ENCODE measurements at places on chromosomes 12 and 14.

GRCh38 chr14:76546426-76547221, 170.7 kb downstream of the ESRRB start:
- no peak overlapping the region for H3K4me3 ChIP-seq
- no peaks in the 10 kb centered on the region for H3K36me3 ChIP-seq
- H3K27me3 ChIP-seq: peaks cover 8% of the 10 kb centered on the region
- no peaks in the 10 kb centered on the region for H3K4me1 ChIP-seq
- no peak overlapping the region for H3K27ac ChIP-seq
- DNase-seq: no peak

- no peak for DNase-seq
- H3K27ac ChIP-seq: no peak overlapping the region
- H3K36me3 ChIP-seq: no peaks in the 10 kb centered on the region
- peaks cover 79% of the 10 kb centered on the region for H3K27me3 ChIP-seq
Measured at GRCh38 chr14:77139540-77140358, 1.8 kb downstream of the ZDHHC22 start.

DNA sequence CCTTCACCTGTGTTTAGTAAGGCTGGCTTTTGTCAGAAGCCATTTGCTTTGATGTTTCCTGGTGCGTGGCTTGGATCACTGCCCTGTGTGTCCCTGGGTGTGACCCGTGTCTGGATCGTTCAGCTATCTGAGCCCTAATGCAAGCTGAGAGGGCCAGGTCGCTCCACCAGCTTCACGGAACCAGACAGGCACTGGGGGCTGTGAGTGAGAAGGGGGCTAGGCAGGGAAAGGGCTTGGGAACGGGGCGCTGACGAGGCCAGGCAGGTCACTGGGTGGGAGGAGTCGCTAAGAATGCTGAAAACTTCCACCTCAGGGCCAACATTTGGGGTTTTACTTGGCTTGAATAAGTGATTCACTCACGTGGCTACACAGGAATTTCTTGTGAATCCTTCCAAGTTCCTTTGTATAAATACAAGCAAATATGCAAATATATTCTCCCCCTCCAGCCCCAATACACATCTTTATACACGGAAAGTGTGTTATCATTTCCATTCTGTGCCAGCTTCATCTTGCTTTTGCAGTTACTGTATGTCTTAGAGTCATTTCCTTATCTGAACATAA, 24.2 kb upstream of the MMP17 start:
- H3K4me3 ChIP-seq: no peak overlapping the region
- no peaks in the 10 kb centered on the region for H3K4me1 ChIP-seq
- no peak for DNase-seq
- peaks cover 16% of the 10 kb centered on the region for H3K36me3 ChIP-seq
- no peaks in the 10 kb centered on the region for H3K27me3 ChIP-seq

GRCh38 chr12:67595365-67595764, 53.2 kb upstream of the DYRK2 start:
- no peak overlapping the region for H3K4me3 ChIP-seq
- H3K36me3 ChIP-seq: no peaks in the 10 kb centered on the region
- H3K4me1 ChIP-seq: peaks cover 41% of the 10 kb centered on the region
- no peak for DNase-seq

DNA sequence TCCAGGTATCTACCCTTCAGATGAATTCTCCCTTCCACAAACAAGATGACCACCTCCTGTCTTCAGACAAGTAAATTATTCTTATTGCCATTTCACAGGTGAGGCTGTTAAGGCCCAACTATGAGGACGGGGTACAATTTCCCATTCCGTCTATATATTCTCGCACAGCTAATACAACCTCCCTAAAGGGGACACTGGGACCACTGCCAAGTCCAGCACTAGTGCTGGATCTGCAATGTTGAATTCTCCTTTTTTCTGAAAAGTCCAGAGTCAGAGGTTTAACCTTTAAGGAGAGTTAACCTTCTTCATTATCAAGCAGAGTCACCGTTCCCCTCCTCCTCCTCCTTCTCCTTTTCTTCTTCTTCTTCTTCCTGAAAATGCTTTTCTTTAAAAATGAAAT, 130.4 kb upstream of the PARP11 start:
- peaks cover 16% of the 10 kb centered on the region for H3K27me3 ChIP-seq
- no peaks in the 10 kb centered on the region for H3K4me1 ChIP-seq
- H3K4me3 ChIP-seq: no peak overlapping the region
- H3K36me3 ChIP-seq: no peaks in the 10 kb centered on the region
- no peak for DNase-seq
- H3K27ac ChIP-seq: peak overlapping the region; percentile 59

DNA sequence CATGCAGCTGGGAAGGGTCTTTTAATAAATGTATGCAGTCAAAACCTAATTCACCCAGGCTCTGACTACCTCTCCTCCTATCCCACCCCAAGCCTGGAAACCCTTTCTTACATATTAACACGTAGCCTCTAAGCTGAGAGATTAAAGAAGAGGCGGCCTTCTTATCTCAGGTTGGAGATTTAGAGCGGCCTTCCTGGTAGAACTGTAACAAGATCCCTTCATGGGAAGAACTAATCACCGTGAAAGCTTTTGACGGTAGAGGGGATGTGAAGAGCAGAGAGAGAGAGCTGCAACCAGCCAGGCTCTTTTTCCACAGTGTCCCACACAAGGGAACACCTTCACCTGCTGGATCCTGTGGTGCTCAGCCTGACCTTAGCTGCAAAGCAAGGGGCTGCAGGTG, 367.4 kb downstream of the MED13L start:
- no peak for DNase-seq
- H3K4me3 ChIP-seq: no peak overlapping the region
- H3K4me1 ChIP-seq: no peaks in the 10 kb centered on the region
- no peak overlapping the region for H3K27ac ChIP-seq

- H3K4me1 ChIP-seq: peaks cover 13% of the 10 kb centered on the region
- H3K27ac ChIP-seq: peak overlapping the region; percentile 80
- H3K4me3 ChIP-seq: no peak overlapping the region
- no peak for DNase-seq
Measured at GRCh38 chr12:31797230-31797872, 68.5 kb upstream of the AMN1 start.

DNA sequence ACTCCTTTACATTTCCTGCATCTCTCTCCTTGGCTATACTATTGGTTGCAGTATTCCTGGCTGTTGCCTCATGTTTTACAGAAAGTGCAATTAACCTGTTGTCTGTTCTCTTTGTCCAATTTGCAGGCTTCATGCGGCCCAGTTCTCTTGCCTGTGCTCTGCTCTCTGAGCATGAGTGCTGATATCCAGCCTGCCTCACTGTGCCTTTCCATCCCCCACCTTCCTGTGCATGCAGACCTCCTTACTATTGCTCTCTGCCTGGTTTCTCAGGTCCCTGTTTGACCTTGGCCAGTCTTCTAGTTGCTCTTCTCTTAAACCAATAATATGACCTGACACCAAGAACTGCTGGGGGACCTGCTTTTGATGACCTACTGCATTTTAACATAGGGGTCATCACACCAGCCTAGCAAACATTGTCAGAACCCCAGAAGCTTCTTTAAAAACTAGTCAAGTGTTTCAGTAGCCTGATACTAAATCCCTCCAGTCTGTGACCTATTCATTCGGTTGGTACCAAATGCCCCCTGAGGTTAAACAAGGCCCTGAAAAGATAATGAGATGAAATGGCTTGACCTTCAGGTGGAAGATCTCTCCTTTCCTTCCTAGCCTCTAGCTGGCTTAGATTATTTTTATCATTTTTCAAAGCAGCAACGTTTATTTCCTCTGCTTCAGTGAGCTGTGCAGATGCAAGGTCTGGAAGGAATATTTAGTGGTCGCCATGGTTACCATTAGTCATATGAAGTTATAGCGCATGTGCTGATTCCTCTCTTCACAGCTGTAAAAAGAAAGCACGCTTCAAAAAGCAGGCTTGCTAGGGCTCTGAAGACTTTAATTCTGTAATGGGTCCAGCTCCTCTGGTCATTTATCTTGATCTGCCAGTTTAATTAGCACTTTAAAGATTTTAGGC, 216.5 kb downstream of the PHLDA1 start:
- peak; percentile 10 for DNase-seq
- no peaks in the 10 kb centered on the region for H3K36me3 ChIP-seq
- H3K4me3 ChIP-seq: no peak overlapping the region
- peak overlapping the region; percentile 61 for H3K27ac ChIP-seq

DNA sequence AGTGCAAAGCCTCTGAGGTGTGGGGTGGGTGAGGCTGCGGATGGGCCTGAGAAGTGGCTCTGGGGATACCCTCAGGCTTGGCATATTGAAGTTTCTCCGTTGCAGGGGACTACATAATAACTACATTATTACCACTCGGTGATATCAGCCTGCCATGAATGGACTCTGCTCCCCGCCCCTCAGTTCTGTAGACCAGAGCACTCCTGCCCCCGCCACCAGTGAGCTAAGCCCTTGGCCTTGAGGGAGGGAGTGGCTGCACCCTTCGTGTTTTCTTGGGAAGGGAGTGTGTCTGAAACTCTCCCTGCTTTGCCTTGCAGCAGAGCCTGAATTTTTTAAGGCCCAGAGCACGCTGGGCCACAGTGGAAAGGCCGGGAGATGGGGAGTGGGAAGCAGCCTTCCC, 1.7 kb downstream of the ORAI1 start:
- peaks cover 64% of the 10 kb centered on the region for H3K36me3 ChIP-seq
- H3K27ac ChIP-seq: peak overlapping the region; percentile 97
- H3K4me3 ChIP-seq: peak overlapping the region; percentile 96
- H3K27me3 ChIP-seq: no peaks in the 10 kb centered on the region
- peaks cover 58% of the 10 kb centered on the region for H3K4me1 ChIP-seq

GRCh38 chr12:123445388-123446332, 9.2 kb upstream of the RILPL2 start:
- H3K27ac ChIP-seq: peak overlapping the region; percentile 44
- no peak overlapping the region for H3K4me3 ChIP-seq
- H3K27me3 ChIP-seq: no peaks in the 10 kb centered on the region
- no peak for DNase-seq

Measured in effector memory CD8-positive, alpha-beta T cell (primary cell).